ENCODE measurements at places on chromosomes 1 and 21. TPM values are rescaled to one million over a fixed set of nuclear protein-coding genes. Genes with fewer than 3 reads are reported as not detected.

DNA sequence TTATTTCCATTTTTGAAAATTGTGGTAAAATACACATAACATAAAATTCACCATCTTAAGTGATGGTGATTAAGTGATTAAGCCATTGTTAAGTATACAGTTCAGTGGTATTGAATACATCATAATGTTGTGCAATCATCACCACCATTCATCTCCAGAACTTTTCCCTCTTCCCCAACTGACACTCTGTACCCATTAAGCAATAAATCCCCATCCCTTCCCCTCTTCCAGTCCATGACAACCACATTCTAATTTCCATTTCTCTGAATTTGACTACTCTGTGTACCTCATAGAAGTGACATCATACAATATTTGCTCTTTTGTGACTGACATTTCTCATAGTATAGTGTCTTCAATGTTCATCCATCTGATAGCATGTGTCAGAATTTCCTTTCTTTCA lies 124.8 kb downstream of the DISC1 start:
- no peak for DNase-seq

- peak; percentile 35 for DNase-seq
These were observed 534.5 kb downstream of the PTPRC start for GRCh38 chr1:199173356-199173755.

The RHD gene
- total RNA-seq = not detected

The NGF gene
- not detected for total RNA-seq

The GBP6 gene
- total RNA-seq = 0.65 TPM

DNA sequence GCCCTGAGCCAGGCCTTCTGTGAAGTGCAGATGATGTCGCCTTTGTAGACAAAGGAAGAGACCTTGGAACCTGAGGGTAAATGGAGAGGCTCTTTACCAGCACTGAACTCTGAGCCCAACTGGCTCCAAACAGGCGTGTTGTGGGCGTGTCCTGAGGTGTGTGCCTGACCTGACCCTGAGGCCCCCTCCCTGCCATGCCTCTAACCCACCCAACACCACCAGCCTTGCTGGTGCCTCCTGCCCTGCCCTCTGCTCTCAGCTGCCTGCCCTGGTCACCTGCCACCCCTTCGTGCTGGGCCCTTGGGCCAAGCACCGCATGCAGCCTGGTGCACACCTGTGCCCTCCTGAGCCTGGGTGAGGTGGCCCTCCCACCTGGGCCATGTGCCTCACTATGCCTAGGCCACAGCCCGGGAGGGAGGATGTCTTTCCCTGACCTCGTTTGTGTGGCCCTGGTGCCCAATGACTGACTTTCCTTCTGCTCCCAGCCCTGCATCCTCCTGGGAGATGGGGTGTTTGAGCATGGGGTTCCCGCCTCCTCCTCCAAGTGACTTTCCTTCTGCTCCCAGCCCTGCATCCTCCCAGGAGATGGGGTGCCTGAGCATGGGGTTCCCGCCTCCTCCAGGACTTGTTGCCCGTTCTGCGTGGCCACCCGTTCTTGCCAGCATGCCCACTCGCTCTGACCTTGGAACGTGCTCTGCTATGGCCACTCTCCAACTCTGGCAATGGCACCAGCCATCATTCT lies 157.0 kb downstream of the PCBP3 start:
- no peak for DNase-seq

The PAFAH2 gene
- total RNA-seq = 8.0 TPM

DNA sequence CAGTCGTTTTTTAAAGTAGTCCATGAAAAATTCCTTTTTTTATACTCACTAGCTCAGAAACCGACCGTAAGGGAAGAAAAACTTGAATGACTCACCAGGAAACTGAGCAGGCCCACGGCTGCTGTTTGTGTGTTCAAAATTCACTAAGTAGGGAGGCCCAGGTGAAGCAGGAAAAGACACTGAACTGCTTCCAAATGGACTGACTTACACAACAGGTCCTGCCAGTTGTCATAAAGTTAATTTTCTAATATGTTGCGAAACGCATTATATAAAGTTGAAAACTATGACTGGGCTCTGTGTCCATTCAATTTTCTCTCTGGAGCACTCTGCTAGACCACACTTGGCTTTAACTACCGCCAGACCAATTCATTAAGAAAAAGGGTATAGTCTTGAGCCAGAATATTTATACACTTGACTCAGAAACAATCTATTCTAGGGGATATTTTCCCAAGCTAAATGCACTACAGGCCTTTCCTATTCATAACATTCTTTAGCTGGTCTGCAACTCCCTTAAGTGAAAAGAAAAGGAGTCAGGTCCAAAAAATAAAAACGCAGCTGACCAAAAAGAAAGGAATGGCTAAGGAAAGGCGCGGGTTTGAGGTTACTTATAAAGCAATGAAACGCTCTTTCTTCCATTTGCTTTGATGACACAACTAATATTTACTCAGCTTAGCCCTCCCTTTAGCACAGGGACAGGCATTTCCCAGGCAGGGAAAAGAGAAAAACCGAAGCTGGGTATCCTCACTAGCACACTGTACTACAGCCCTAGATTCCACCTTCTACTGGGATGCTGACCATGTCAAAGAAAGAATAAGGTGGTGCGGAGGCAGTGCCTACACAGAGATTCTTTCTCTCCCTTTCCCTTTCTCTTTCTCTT lies 306.3 kb upstream of the ESRRG start:
- DNase-seq = no peak

- no peak for DNase-seq
These were observed 39.5 kb downstream of the ERI3 start for GRCh38 chr1:44315521-44315920.

- no peak for DNase-seq
These were observed 115.1 kb downstream of the PROX1 start for GRCh38 chr1:214102907-214103306.

DNA sequence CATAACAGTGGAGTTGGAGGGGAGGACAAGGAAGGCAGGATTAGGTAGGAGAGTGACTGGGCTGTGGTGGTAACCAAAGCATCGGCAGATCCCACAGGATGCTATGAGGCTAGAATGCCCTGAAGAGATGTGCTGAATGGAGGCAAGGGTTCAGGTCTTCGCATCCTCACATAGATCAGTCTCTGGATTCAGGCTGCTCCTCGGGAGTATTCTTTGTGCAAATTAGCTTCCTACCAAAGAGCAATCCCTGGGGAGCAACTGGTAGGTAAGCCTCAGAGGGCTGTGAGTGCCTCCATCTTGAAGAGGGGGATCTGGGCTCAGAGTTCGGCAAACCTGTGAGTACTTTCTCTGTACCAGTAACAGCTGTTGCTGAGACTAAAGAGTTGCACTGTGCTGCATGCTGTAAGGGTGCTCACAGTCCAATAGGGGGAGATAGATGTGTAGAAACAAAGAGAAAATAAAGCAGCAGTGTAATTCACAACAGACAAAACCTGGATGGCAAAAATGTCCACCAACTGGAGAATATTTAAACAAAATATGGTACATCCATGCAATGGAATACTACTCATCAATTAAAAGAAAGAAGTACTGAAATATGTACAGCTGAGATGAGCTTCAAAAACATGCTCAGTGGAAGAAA lies 322.4 kb upstream of the DEPDC1 start:
- no peak for DNase-seq
